ENCODE measurements at places on chromosomes 4 and X.
A peak's percentile ranks its signal among the peaks of the same experiment; 100 is the strongest.

DNA sequence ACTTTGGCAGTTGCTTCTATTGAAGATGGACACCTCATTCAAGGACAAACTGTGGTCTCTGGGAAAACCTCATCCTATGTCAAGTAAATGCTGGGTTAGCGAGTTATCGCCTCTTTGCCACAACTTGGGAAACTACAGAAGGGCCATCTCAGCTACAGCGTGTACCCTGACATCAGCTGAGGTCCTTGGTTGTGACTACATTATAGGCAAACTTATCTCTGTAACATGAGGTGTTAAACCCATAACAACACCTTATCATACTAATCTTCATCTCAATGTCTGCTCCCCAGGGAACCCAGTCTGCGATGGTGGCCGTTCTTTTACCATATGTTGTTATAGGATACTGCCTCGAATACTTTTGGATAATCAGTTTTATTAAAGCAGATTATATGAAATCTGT is 1862.7 kb downstream of the STIM2 start:
- no peak for DNase-seq

- no peak for DNase-seq
These were observed 167.1 kb upstream of the PACRGL start for GRCh38 chr4:20532871-20533870.

DNA sequence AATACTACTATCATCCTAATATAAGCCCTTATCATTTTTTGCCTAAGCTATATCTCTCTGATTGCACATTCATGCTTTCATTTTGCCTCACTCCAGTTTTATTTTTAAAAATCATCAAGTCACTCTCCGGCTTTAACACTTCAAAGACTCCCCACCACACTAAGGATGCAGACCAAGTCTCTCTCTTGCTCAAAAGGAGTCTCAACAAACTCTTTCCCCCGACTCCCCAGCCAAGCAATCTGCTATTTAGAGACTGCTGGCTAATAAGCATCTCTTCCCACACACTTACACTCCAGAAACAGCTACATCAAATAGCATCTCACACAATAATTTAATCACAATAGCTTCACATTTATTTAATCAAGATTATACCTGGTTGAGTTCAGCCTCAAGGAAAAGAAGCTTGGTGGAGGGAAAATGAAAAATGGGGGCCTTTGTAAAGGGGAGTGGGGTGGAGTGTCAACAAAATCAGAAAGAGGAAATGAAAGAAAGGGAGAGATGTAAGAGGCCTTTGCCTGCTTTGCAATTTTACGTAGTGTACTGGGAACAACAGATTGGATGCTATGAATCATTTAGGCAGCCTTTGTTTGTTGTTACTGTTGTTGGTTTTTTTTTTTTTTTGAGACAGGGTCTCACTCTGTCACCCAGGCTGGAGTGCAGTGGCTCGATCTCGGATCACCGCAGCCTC is 104.1 kb upstream of the MCF2 start:
- DNase-seq = no peak

DNA sequence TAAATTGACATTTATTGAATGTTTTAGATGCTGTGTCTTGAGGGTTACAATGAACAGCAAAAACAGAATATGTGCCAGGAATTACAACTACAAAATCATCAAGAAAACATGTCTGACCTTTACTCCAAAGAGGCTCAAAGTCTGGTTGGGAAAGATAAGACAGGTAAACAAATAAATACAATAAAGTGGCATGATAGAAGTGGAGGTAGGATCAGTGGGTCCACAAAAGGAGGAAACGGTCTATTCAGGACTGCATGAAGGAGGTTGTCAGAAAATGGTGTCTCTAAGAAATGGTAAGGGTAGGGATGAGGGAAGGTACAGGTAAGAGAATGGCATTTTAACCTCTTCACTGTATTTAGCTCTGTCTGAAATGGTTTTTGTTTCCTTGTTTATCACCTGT is 3.8 kb downstream of the ARHGEF38 start:
- no peak for DNase-seq

DNA sequence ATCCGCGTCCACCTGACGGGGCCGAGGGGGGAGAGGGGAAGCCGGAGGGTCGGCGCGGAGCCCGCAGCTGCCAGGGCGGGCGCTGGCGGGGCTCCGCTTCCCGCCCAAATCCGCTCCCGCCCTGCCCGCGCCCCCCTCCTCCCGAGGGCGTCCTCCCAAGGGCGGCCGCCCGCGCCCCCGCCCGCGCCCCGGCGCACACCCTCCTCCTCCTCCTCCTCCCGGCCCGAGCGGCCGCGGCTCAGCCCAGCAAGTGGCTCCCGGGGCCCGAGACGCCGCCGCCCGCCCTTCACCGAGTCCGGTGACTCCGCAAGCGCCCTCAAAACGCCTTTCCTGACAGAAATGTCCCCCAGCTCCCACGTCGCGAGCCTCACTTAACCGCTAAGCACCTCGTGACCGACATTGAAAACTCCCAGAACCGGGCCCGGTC is 487 bp downstream of the HMGB2 start:
- DNase-seq = peak; percentile 75

- DNase-seq = no peak
These were observed 35.0 kb upstream of the CLCN4 start for GRCh38 chrX:10121787-10122186.

DNA sequence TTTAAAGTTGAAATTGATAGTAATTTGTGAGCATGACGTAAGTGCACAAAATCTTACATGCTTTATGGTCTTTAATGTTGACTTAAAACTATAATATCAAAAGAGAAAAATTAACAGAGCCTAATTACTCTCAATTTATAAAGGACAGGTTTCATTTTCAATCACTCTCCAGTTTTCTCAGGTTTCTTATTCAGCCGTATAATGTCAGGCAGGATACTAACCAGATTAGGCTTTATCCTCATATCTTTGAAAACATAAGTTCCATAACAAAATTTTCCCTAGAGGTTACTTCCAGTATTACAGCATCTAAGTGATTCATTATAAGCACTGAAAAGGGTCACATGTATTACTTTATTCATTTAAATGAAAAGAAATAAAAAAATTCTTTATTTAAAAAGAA is 492.1 kb downstream of the PACRGL start:
- no peak for DNase-seq

DNA sequence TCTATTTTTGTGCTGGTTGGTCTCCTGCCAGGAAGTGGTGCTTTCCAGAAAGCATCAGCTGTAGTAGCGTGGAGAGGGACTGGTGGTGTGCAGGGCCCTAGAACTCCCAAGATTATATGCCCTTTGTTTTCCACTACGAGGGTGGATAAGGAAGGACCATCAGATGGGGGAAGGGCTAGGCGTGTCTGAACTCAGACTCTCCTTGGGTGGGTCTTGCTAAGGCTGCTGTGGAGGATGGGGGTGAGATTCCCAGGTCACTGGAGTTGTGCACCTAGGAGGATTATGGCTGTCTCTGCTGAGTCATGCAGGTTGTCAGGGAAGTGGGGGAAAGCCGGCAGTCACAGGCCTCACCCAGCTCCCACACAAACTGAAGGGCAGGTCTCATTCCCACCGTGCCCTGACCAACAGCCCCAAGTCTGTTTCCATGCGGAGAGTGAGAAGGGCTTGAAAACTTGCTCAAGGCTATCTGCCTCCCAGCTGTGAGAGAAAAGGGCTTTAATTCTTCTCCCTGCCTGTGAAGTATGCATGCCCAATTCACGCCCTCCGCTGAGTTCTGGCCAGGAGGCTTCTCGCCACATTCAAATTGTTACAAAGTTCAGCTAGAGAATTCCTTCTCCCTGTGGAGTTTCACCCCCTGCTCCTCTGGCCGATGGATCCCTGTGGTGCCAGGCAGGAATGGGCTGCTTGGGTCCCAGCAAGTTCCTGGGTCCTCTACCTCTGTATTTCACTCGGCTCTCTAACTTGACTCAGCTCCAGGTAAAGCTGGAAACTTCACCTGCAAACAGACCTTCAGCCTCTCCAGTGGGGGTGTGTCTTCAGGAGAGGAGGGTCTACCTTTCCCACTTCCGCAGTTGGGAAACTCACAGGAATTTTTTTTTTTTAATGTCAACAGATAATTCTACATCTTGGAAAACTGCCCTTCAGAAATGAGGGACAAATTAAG is 7.7 kb upstream of the CSTF2 start:
- no peak for DNase-seq

- DNase-seq = no peak
These were observed 79.2 kb upstream of the ACSL4 start for GRCh38 chrX:109812236-109812635.

DNA sequence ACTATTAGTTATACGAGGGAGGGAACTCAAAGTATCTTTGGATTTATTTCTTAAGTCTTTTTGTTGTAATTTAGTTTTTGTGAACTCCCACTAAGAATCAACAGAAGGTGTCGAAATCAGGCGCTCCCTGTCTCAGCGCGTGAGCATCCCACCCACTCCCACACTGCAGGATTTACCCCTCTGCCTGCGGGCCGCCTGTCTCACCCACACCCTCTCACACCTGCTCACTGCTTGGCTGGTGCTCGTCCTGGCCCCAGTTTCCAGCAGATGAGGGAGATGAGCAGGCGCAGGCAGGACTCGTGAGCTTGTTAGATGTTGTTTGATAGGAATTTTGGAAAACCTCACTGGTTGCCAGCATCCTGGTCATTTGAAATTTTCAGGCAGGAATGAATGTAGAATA is 20.8 kb upstream of the HGFAC start:
- no peak for DNase-seq

- DNase-seq = no peak
These were observed 360.3 kb upstream of the NOCT start for GRCh38 chr4:138655286-138655685.

DNA sequence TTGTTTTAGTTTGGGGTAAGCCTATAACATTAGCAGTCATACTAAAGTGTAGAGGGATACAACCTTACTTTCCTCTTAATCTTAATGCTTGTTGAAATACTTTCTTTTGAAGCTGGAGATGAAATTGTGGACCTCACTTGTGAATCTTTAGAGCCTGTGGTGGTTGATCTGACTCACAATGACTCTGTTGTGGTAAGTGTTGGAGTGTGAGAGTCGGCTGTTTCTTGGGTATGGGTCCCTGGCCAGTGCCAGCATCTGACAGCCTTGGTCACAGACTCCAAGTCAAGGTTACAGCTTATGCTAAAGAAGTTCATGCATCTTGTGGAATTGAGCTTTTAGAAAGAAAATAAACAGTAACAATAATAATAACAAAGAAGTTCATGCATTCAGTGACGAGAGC is 31.6 kb downstream of the RNF4 start:
- DNase-seq = no peak
